ENCODE measurements at places on chromosomes 1 and 21.

- no peak overlapping the region for H3K27ac ChIP-seq
- no peaks in the 10 kb centered on the region for H3K36me3 ChIP-seq
- H3K4me3 ChIP-seq, result no peak overlapping the region
- H3K27me3 ChIP-seq, result no peaks in the 10 kb centered on the region
Measured at GRCh38 chr21:31293986-31294385, 50.1 kb downstream of the TIAM1 start.

DNA sequence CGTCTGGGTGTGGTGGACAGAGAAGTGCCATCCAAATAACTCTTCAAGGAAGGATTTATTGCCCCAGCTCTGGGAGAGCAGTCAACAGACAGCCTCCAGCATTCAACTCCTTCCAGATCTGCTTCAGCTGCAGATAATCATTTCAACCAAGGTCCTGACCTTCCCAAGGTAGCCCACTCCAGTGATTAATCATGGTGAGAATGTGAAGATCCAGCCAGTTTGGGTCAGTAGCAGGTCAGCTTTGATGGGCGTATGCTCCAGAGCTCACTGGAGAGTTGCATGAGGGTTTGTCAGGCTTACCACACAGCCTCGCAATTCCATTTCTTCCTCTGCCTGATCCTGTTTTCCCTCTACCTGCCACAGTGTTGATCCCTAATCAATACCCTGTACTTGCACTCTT, 214.5 kb upstream of the ZRANB2 start:
- no peak for DNase-seq
- no peak overlapping the region for H3K4me3 ChIP-seq
- no peaks in the 10 kb centered on the region for H3K36me3 ChIP-seq
- H3K4me1 ChIP-seq, result no peaks in the 10 kb centered on the region
- no peak overlapping the region for H3K27ac ChIP-seq

DNA sequence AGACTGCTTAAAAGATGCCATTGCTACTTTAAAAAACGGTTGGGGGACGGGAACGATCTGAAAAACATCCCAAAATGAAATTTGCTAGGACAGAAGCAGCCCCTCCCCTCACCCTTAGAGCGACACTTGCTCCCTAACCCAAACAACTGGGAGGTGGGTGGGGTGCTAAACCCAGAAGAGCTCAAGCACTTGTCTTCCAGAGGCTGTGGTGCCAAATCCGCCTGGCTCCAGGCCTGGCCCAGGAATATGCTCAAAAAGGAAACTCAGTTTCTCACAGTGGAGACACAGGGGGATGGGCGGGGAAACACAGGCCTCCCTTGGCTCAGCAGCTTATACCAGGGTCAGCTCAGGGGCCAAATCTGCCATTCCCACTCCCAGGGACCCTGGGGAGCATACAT, 644 bp upstream of the PBXIP1 start:
- no peak for DNase-seq
- no peaks in the 10 kb centered on the region for H3K36me3 ChIP-seq
- peaks cover 48% of the 10 kb centered on the region for H3K4me1 ChIP-seq
- H3K4me3 ChIP-seq, result peak overlapping the region; percentile 98
- H3K27me3 ChIP-seq, result no peaks in the 10 kb centered on the region
- H3K27ac ChIP-seq, result peak overlapping the region; percentile 100

- peak overlapping the region; percentile 72 for H3K4me3 ChIP-seq
- H3K4me1 ChIP-seq, result peaks cover 38% of the 10 kb centered on the region
- peak; percentile 29 for DNase-seq
- H3K27ac ChIP-seq, result no peak overlapping the region
- H3K27me3 ChIP-seq, result no peaks in the 10 kb centered on the region
- H3K36me3 ChIP-seq, result no peaks in the 10 kb centered on the region
Measured at GRCh38 chr1:158163000-158163947, 17.4 kb upstream of the CD1D start.

DNA sequence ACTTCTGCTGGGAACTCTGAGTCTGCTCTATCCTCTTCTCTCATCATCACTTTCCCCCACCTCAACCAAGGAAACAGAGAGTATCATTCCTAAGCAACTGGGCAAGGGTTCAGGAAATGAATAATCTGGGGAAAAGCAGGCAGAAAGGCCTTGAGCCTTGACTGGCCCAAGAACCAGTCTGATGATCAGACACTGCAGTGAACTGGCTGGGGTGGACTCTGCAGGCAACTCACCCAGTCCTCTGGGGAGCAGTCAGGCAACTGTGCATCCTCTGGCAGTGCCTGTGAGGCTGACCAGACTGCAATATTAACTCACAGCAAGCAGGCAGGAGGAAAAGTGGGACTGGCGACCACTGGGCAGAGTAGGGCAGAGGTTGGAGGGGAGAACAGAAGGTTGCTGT, 991 bp downstream of the ANKRD35 start:
- H3K4me3 ChIP-seq, result peak overlapping the region; percentile 70
- no peaks in the 10 kb centered on the region for H3K36me3 ChIP-seq
- H3K27me3 ChIP-seq, result peaks cover 22% of the 10 kb centered on the region
- H3K27ac ChIP-seq, result no peak overlapping the region
- peaks cover 23% of the 10 kb centered on the region for H3K4me1 ChIP-seq
- DNase-seq, result no peak

DNA sequence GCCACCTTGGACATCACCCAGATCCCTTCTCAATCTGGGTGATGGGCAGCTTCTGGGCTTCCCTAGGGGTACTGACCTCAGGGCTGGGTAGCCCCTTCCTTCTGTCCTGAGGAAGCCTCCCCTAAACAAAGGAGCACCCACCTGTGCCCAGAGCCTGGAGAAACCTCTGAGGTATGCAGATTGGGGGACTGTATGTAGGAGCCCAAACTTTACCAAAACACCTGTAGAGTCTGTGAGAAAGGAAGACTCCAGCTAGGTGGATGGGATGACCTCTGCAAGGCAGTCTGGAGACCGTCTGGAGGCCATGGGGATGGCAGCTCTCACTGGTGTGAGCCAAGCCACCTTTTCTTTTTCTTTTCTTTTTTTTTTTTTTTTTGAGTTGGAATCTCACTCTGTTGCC, 13.7 kb upstream of the LEFTY2 start:
- peaks cover 3% of the 10 kb centered on the region for H3K4me1 ChIP-seq
- H3K4me3 ChIP-seq, result no peak overlapping the region
- no peak overlapping the region for H3K27ac ChIP-seq
- no peaks in the 10 kb centered on the region for H3K36me3 ChIP-seq
- H3K27me3 ChIP-seq, result peaks cover 12% of the 10 kb centered on the region

DNA sequence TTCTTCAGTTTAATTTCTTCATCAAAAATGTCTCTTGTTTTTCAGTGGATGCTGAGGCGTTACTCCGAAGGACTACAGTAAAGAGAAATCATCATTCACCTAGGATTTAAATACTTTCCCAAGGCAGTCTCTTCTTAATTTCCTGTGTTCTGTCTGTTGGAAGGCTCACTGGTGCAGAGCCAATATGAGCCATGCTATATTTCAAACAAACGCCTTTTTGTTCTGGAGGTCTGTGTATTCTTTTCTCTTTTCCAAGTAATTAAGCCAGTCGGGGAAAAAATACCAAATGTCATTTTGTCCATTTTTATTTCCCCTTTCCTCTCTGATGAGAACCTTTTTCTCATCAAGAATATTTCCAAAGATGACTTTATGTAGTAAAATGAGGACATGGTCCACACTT, 206.5 kb downstream of the RWDD3 start:
- H3K4me3 ChIP-seq, result no peak overlapping the region
- no peak for DNase-seq
- no peaks in the 10 kb centered on the region for H3K36me3 ChIP-seq

GRCh38 chr1:245588116-245588639, 433.4 kb downstream of the KIF26B start:
- no peak for DNase-seq
- H3K4me1 ChIP-seq, result no peaks in the 10 kb centered on the region
- no peak overlapping the region for H3K27ac ChIP-seq
- H3K27me3 ChIP-seq, result peaks cover 7% of the 10 kb centered on the region
- no peaks in the 10 kb centered on the region for H3K36me3 ChIP-seq

- H3K4me3 ChIP-seq, result no peak overlapping the region
- no peaks in the 10 kb centered on the region for H3K36me3 ChIP-seq
- no peaks in the 10 kb centered on the region for H3K4me1 ChIP-seq
- H3K27me3 ChIP-seq, result peaks cover 5% of the 10 kb centered on the region
Measured at GRCh38 chr1:67952071-67952470, 98.4 kb downstream of the DIRAS3 start.

DNA sequence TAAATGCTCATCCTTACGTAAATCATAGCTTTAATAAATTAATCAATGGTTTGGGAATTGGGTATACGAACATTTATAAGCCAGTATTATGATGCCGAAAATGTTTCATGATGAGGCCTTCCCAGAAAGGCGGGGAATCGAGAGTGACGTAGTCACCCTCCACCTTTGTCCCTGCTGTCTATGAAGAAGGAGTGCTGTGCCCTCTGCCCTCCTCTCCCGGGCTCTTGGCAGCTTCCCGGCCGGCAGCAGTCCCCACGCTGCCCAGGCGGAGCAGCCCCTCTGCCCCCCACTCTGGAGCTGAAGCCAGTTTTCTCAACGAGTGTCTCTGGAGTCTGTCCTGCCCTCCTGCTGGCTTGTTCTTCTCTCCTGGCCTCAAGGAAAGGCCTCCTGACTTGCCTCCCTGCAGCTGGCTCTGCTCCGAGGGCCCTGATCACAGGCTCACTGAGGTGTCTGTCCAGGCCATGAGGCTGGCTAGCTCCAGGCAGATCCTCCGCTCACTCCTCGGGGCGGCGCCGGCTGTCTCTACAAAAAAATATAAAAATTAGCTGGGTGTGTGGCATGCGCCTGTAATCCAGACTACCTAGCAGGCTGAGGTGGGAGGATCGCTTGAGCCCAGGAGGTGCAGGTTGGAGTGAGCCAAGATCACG, 150.7 kb upstream of the COL6A1 start:
- H3K4me1 ChIP-seq, result peaks cover 25% of the 10 kb centered on the region
- no peaks in the 10 kb centered on the region for H3K36me3 ChIP-seq
- no peak for DNase-seq
- H3K4me3 ChIP-seq, result no peak overlapping the region
- no peaks in the 10 kb centered on the region for H3K27me3 ChIP-seq

DNA sequence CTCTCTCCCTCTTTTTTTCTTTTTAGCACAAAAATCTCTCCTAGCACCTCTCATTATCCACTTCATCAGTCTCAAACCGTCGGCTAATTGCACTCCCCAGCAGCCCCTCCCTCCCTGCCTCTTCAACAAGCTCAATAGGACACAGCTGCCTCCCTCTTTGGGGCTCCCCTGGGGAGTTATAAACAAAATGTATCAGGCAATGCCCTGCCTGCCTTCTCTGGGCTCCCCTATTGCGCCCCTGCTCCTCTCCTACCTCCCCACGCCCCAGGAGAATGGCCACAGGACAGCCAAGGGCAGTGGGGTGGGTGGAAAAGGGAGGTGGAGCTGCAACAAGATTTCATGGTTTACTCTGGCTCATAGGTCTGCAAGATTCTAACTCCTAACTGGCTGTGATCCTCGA, 147.1 kb upstream of the GRIK3 start:
- H3K27me3 ChIP-seq, result peaks cover 39% of the 10 kb centered on the region
- H3K27ac ChIP-seq, result no peak overlapping the region
- no peak for DNase-seq
- no peak overlapping the region for H3K4me3 ChIP-seq
- H3K4me1 ChIP-seq, result no peaks in the 10 kb centered on the region

GRCh38 chr1:10778640-10779039, 17.8 kb downstream of the CASZ1 start:
- peaks cover 4% of the 10 kb centered on the region for H3K27me3 ChIP-seq
- H3K4me1 ChIP-seq, result no peaks in the 10 kb centered on the region
- H3K27ac ChIP-seq, result no peak overlapping the region
- H3K4me3 ChIP-seq, result no peak overlapping the region
- no peaks in the 10 kb centered on the region for H3K36me3 ChIP-seq

- H3K4me1 ChIP-seq, result no peaks in the 10 kb centered on the region
- H3K27me3 ChIP-seq, result peaks cover 6% of the 10 kb centered on the region
- no peak for DNase-seq
Measured at GRCh38 chr1:182348961-182349747, 42.4 kb downstream of the GLUL start.

DNA sequence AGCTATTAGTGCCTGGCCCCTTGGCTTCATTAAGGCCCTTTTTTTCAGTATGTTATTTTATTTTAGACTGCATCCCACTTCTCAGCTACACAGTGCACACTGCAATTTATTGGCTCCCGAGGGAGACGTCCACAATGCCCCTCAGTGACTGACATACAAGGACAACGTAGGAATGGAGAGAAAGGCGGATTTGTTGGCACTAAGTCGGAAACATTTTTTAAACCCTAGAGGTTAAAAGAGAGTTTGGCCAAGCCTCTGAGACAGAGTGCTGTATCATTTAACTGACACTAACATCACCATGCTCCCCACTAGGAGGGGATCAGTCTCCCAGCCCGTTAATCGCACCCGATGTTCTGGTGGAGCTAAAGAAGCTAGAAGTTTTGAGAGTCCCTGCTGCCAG, 45.7 kb upstream of the FOXD3 start:
- no peaks in the 10 kb centered on the region for H3K4me1 ChIP-seq
- DNase-seq, result no peak
- H3K36me3 ChIP-seq, result no peaks in the 10 kb centered on the region
- H3K4me3 ChIP-seq, result no peak overlapping the region

- no peak overlapping the region for H3K27ac ChIP-seq
- peaks cover 7% of the 10 kb centered on the region for H3K4me1 ChIP-seq
- H3K27me3 ChIP-seq, result peaks cover 52% of the 10 kb centered on the region
- peak; percentile 36 for DNase-seq
- H3K36me3 ChIP-seq, result peaks cover 20% of the 10 kb centered on the region
Measured at GRCh38 chr21:45592208-45592619, 50.0 kb upstream of the SLC19A1 start.

DNA sequence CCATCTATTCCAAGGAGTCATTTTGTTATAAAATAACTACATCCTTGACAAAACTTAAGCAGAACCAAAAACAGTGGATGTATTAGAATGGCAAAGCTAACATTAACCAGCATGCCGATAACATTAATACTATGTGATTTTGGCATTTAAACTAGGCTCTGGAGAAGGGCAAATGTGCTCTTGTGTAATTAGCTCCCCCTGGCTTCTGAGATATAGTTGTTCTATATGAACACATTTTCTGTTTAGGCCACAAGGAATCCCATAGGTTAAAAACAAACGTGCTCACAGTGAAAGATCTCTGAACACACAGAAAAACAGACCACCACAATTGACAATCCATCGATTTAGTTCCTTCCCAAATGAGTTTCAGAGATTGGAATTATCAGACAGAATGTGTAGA, 57.4 kb upstream of the TARS2 start:
- no peak for DNase-seq
- H3K4me1 ChIP-seq, result peaks cover 20% of the 10 kb centered on the region
- no peak overlapping the region for H3K4me3 ChIP-seq
- H3K36me3 ChIP-seq, result no peaks in the 10 kb centered on the region

GRCh38 chr1:221905802-221906201, 163.9 kb upstream of the DUSP10 start:
- H3K27ac ChIP-seq, result no peak overlapping the region
- DNase-seq, result no peak
- no peaks in the 10 kb centered on the region for H3K36me3 ChIP-seq
- H3K27me3 ChIP-seq, result no peaks in the 10 kb centered on the region

DNA sequence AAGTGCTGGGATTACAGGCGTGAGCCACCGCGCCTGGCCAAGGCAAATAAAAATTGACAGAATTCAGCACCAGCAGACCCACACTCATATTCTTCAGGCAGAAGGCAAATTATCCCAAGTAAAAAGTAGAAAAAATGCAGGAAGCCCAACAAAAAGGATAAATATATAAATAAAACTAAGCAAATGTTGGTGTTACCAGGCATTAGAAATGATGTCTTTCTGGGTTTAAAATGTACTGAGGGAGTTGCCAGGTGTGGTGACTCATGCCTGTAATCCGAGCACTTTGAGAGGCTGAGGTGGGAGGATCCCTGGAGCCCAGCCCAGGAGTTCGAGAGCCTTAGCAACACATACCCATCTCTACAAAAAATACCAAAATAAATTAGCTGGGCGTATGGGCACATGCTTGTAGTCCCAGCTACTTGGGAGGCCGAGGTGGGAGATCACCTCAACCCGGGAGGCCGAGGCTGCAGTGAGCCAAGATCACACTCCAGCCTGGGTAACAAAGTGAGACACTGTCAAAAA, 6.3 kb downstream of the INTS11 start:
- H3K27me3 ChIP-seq, result no peaks in the 10 kb centered on the region
- peaks cover 14% of the 10 kb centered on the region for H3K4me1 ChIP-seq
- no peak overlapping the region for H3K27ac ChIP-seq
- H3K36me3 ChIP-seq, result no peaks in the 10 kb centered on the region
- DNase-seq, result no peak

All from naive B cell (primary cell).